ENCODE measurements at places on chromosomes 3 and 15.

- no peak for DNase-seq
These were observed 76.9 kb upstream of the SLCO2A1 start for GRCh38 chr3:134106580-134106979.

DNA sequence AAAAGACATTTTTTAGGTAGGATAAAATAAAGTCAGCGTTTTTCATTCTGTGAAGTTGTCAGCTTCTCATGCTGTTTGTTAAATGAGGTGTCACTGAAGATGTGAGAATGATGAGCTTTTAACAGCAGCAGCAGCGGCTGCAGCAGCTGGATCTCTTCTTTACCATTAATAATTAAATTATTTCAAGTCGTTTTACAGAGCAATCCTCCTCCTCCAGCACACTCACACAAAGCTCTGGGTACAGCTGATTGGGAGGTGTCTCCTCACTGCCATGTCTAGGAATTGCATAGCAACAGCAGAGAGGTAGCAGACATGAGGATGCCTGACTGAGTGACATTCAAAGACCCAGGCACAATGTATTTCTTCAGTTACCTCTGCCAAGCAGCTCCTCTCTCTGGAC lies 46.7 kb upstream of the PLAAT1 start:
- no peak for DNase-seq

- DNase-seq: no peak
These were observed 37.2 kb downstream of the BHLHE40 start for GRCh38 chr3:5016211-5017161.

- DNase-seq: no peak
These were observed 417.4 kb upstream of the SEMA6D start for GRCh38 chr15:47299846-47300434.

GRCh38 chr3:179181021-179181472 lies 32.9 kb downstream of the PIK3CA start:
- no peak for DNase-seq

DNA sequence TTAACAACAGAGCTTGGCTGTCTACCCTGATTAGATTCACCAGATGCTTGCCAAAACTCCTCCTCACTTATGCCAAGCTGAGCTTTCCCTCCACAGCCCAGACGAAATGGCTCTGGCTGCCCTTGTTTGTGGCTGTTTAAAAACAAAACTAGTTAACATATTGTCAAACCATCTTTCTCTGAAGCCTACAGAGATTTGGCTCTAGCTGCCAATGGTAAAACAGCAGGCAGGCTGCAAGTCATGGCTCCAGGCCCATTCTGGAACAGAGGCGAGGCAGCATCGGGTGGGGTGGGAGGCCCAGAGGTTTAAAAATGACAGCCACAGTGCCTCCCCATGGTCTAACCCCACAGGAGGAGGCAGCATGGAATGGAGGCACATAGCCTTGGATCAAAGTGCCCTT lies 75.9 kb downstream of the SCN5A start:
- DNase-seq: peak; percentile 11

DNA sequence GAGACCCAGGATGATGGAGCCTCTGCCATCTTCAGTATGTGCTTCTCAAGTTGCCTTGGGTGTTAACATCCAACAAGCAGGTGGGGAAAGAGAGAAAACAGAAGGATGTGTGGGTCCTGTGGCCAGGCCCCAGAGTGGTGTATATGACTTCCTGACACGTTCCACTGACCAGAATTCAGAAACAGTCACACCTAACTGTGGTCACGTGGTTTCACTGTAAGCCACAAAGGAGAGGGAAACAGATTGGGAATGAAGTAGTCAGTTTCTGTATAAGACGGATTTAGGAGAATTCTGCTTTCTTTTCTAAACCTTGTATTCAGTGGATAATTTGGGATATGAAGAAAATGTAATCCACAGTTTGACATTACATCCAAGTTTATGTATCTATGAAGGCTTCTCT lies 454.1 kb upstream of the IL12A start:
- DNase-seq: no peak
